Skin of body (tissue), 3 donors: ENCODE measurements at places on chromosomes 5 and 9. TPM values are rescaled to one million over a fixed set of nuclear protein-coding genes. Genes with fewer than 3 reads are reported as not detected.

- no peak for DNase-seq
These were observed 218.8 kb upstream of the TBCA start for GRCh38 chr5:77994943-77995342.

DNA sequence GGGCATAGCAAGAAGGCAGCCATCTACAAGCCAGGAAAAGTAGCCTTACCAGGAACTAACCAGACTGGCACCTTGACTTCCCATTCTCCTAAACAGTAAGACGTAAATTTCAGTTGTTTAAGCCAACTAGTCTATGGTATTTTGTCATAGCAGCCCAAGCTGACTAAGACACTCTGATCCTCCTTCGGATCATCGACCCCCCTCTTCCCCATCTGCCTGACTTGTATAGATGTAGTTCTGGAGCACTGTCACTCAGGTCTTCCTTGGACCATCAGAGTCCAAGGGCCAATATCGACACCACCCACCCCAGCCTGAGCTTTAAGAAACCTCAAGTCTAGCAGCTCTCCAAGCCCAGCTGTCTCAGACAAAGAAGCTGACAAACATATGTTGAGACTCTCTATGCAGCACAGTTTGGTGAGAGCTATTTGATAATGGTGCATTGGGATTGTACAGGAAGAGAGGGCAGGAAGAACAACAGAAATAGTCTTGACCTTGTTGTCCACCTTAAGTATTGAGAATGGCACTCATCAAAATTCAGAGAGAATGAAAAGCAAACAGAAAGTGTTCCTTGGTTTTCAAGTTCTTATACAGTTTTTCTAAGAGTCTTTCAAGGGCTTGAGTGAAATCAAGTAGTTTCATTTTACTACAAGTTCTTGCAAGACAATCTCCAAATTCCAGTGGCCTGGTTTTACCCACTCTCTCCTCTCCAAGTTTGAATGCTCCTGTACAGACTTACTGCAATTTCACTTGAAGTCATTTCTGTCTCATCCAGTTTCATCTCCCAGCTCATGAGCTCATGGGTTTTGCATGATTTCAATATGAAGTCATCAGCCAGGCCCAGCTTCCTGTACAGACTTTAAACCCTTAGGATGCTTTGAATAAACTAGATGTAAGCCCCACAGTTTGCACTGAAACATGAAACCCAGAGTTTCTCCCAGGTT lies 122.3 kb upstream of the RAI14 start:
- peak; percentile 35 for DNase-seq

GRCh38 chr9:129414377-129414992 lies 206.4 kb downstream of the C9orf50 start:
- DNase-seq: peak; percentile 62

- no peak for DNase-seq
These were observed 3.9 kb downstream of the CYFIP2 start for GRCh38 chr5:157269761-157270272.

DNA sequence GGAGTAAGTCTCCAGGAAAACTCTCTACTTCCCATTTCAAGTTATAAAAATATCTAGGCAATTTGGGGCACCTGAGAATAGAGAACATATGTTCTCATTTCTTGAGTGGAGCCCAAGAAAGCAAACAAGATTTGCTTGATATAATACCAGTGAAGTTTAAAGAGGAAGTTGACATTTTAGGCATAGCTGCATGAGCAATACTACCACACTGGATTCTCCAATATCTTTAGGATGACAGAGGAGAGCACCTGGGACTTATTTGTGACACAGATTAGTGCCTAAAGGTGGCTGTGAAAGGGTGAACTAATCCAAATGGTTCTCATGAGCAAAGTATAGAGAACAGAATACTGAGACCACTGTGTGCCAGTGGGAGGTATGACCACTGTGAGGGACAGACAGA lies 423.5 kb upstream of the RIOK2 start:
- no peak for DNase-seq

DNA sequence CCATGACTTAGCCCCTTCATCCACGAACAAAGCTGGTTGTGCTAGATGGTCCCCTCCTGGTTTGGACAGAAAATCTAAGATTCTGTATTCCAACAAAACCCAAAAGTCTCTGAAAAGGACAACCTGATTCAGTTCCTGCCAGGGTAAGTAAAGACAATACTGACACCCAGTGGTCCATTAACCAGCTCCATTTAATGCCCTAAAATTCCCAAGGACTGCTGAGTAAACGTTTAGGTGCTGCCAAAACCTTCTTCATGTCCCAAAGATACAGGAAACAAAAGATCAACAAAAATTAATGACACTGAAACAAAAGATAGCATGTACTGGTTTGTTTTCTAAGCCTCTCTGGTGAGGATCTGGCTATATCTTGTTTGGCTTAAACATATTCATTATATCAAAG lies 25.3 kb upstream of the PPP1R2B start:
- DNase-seq: peak; percentile 74

DNA sequence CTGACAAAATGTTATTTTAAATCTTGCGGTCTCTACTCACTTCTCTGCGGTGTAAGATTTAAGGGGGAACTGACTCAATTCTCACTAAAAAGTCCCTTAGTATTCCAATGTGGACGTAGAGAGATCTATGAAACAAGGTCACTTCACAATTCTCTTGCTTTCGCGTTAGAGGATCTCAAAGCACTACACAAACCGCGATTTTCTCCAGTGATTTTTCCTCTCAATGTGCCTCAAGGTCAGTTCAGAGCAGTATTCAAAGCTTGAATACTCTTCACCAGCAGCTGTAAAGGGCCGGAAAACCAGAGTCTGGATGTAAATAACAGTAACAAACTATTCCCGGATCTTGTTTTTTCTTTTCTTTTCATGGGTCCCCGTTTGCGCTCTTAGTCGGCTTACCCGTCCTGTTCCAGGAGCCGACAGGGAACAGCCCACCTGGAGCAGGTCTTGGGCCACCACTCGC lies 128.2 kb downstream of the TMEM161B start:
- no peak for DNase-seq

DNA sequence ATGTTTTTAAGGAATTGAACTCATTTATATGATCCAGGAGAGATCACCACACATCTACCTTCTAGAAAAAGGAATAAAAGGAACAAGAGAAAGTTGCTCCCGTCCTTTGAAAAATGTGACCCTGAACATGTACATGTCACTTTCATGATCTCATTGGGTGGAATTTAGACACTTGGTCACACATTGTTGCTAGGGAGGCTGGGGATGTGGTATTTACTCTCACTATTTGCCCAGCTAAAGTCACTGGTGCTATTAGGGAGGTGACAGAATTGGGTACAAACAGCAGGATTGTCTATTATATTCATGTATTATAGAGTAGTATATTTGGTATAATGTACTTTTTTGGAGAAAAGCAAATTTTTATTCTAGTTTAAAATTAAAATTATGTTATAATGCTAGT lies 2.1 kb upstream of the CDH10 start:
- DNase-seq: no peak

The ADAM19 gene
- total RNA-seq: 5.9 TPM

DNA sequence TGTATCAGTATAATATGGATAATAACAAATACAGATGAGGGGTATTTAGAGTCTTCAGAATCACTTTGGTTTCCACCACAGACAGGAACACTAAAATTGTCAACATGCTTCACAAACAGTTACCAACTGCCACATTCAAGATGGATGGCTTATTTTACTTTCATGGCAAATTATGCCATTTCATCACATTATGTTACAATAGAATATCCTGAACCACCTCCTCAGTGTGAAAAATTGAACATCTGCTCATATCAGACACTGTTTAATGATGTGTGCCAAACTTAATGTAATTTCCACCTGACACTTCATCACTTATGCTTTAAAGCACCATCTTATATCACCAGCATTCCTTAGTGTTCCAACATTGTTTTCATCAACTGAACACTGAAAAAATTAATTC lies 357.4 kb downstream of the KCNN2 start:
- no peak for DNase-seq

- no peak for DNase-seq
These were observed 42.7 kb downstream of the NSD1 start for GRCh38 chr5:177176175-177176711.

The PHF19 gene
- 23.5 TPM for total RNA-seq

- DNase-seq: no peak
These were observed 44.4 kb upstream of the GRIA1 start for GRCh38 chr5:153445875-153446579.

DNA sequence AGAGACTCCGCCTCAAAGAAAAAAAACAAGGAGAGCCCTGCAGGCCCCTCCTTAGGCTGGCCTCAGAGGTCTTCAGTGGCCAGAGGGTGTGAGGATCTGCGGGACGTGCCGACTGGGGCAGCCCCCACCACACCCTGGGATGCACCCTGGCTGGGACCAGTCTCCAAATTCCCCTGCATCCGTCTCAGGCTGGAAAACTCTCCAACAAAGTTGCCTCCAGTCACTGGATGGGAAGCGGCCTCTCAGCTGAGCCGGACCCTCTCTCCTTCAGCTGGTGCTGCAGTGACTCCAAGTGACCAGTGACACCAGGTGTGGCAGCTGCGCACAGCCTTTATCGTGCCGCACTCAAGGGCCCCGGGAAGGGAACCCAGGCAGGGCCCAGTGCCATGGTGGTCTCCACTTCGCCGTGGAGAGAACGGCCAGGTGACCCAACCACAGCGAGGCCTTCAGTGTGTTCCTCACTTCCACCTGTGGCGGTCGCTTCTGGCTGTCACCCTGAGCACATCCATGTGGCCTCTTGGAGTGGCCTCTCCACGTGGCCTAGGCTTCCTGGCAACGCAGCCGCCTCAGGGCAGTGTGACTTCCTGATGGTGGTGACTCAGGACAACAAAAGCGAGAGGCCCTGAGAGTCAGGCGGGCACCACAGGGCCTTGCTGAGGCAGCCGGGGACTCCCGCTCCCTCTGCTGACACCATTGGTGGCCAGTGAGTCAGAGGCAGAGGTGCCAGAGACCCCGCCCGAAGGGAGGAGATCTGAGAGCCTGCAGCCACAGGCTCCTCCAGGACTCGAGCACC lies 19.3 kb upstream of the CAMSAP1 start:
- no peak for DNase-seq

The ZNF483 gene
- 4.2 TPM for total RNA-seq

DNA sequence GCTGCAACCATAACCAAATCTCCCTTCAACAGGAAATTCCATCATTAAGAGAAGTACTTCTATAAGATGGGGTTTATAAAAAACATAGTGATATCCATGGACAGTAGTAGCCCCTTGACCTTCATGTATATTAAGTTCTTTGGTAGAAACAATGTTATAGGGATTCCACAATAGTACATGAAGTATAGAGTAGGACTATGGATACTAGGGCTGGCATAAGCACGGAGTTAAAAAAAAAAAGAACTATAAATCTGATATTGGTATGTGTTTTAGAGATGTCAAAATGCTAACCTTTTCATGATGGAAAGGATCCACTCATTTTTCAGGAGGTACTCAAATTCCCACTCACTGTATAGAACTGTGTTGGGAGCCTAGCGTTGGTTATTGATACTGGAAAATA lies 337.6 kb downstream of the FGF10 start:
- DNase-seq: no peak

The GNA14 gene
- 1.6 TPM for total RNA-seq

DNA sequence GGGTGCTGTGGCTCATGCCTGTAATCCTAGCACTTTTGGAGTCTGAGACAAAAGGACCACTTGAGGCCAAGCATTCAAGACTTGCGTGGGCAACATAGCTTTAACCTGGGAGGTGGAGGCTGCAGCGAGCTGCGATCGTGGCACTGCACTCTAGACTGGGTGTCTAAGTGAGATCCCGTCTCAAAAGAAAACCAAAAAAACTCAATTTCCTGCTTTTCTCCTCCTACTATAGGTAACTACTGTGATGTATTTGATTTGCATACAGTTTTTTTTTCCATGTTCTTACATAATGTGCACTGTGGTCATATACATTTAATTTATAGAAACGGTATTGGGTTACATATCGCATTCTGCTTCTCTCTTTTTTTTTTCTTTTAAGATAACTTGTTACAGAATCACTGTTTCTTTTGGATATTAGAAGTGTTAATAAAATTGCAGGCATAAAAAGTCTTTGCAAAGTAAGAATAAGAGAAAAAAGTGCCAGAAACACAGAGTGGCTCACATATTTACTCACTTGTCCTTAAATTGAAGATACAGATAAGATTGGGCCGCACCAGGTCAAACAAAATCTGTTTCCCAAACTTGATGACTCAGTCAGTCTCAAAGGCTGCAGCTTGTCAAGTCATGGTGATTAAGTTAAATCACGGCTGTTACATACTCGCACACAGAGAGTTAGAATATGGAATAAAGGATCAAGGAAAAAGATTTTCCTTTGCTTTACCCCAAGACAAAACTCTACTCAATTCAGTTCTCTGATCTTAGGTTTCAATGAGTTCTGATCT lies 2.0 kb upstream of the PTGR1 start:
- DNase-seq: no peak
